ENCODE measurements at places on chromosomes 11 and 22.

DNA sequence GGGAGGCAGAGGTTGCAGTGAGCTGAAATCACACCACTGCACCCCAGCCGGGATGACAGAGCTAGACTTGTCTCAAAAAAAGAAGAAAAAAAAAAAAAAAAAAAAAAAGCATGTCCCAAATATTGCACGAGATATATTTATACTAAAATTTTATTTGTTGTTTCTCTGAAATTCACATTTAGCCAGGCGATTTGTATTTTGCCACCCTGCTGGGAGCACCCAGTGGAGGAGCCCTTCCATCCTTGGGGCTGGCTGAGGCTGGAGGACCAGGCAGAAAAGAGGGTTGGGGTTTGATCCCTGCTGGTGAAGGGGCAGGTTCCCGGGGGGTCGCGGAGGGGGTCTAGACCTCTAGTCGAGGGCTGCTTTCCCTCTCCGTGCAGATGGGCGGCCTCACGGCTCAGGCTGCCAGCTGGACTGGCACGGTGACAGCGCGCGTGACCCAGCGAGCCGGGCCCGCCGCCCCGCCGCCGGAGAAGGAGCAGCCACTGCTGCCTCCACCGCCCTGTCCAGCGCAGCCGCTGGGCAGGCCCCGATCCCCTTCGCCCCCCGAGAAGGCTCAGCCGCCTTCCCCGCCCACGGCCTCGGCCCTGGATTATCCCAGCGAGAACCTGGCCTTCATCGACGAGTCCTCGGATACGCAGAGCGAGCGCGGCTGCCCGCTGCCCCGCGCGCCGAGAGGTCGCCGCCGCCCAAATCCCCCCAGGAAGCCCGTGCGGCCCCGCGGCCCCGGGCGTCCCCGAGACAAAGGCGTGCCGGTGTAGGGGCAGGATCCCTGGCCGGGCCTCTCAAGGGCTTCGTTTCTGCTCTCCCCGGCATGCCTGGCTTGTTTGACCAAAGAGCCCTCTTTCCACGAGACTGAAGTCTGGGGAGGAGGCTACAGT, 952 bp upstream of the CATSPERZ start:
- no peak for DNase-seq

DNA sequence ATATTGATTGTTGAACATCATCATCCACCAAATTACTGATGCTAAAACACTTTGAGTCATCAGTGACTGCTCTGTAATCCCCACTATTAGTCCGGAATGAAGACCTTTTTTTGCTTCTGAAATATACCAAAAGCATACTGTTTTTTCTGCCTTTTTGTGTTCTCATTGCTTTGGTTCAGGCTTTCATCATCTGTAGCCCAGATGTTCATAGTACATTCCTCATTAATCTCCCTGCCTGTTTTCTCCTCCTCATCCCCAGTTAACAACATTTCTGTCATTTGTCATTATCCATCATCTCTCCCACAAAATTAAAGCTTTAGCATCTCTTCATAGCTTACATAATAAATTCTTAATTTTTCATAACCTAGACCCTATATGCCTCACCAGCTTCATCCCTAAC, 9.2 kb downstream of the CEP57 start:
- no peak for DNase-seq

DNA sequence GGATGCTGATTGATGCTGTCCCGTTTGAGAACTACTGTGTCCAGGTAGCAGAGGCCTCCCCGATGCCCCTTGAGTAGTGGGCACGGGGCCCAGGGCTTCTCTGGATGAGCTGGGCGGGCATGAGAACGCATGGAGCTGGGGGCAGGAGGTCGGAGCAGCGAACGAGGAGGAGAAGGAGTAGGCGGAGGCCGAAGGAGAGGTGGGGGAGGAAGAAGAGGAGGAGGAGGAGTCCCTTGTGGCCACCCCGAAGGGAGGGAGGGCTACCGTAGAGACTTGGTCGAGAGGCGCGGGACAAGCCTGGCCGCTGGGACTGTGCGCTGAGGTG, 62.9 kb downstream of the CRYBB2 start:
- peak; percentile 20 for DNase-seq

DNA sequence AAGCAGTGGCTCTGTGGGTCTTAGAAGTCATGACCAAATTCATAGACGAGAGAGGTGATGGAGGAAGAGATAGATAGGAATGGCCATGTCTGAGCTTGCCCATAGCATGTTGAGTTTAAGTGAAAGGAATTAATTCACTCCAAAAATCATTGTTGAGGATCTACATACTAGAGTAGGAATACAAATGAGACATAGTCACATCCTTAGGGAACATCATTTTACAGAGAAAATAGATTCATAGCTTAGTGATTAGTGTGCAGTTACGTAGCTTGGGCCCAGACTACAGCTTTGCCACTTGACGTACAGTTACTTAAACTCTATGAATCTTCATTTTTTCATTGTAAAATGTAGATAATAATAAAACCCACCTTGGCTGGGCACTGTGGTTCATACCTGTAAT, 21.4 kb upstream of the BMAL1 start:
- no peak for DNase-seq

DNA sequence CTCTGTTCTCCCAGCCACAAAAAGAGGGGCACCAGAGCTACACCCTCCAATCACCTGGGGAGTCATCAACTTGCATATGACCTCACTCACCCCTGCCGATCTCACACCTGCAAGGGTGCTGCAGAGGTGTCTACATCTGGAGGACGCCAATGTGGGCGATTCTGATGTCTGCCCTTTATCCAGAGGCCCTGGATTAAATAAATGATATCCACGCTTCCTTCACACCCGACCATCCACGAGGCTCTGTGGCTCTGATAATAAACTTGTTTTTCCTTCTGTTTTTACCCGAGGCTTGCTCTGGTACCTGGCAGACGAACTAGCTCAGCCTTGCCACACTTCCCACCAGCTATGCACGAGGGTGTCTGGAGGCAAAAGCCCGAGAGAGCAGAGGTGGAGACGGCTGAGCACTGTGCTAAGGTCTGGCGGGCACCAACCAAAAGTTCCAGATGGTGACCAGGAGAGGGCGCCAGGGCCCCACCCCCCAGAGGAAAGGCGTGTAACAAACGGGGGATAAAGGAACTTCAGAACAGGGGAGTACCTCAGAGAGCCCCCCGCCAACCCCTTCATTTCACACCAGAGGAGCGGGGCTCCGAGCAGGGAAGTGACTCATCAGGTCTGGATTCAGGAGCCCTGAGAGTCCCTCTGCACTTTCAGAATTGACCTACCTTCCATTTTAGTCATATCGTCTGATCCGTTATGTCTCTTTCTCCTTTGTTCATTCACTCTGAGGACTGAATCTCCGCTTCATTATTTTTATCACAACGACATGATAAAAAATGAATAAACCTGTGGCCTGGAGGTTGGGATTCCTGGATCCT, 13.5 kb downstream of the SCN3B start:
- DNase-seq: peak; percentile 61

DNA sequence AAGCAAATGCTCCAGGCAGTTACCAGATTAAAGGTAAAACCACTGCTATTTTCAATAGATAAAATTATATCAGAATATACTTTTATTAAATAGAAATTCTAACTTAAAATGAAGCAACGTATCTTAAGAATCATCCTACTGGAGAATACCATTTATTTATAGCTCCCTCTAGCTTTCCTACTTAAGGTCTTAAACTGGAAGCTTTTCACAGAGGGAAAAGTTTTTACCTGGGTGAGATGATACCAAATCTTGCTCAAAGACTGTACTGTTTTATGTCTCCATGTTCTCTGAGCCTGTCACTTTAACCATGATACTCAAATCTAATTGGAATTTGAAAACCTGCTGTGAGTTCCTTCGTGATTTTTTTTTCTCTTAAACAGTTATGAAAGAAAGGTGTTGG, 291.8 kb downstream of the AASDHPPT start:
- no peak for DNase-seq

- peak; percentile 40 for DNase-seq
Measured at GRCh38 chr11:66126808-66127555, 56.9 kb downstream of the PACS1 start.

DNA sequence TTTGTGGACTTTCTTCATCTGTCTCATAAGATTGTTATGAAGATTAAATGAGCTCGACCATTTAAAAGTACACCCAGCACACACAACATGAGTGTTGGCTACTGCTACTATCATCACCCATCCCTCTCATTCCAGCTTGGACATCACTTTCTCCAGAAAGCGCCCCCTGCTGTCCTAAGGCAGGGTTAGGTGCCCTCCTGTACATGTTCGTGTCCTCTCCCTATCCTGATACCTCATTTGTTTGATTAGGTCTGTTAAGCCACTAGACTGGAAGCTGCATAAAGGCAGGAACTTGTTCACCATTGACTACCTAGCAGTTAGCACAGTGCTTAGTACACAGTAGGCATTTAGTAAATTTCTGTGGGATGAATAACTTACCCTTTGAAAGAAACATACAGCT, 85.5 kb downstream of the ENTHD1 start:
- peak; percentile 15 for DNase-seq

- DNase-seq: no peak
Measured at GRCh38 chr22:30261134-30261533, 5.5 kb downstream of the OSM start.

GRCh38 chr11:85385111-85385510, 242.0 kb downstream of the DLG2 start:
- DNase-seq: no peak

Measured in germinal center (tissue), 1 donor.